ENCODE measurements at places on chromosomes 2 and 18.

GRCh38 chr2:84474176-84474575 lies 15.1 kb upstream of the SUCLG1 start:
- no peaks in the 10 kb centered on the region for H3K4me1 ChIP-seq
- H3K36me3 ChIP-seq: no peaks in the 10 kb centered on the region
- H3K27me3 ChIP-seq: no peaks in the 10 kb centered on the region
- H3K27ac ChIP-seq: no peak overlapping the region

DNA sequence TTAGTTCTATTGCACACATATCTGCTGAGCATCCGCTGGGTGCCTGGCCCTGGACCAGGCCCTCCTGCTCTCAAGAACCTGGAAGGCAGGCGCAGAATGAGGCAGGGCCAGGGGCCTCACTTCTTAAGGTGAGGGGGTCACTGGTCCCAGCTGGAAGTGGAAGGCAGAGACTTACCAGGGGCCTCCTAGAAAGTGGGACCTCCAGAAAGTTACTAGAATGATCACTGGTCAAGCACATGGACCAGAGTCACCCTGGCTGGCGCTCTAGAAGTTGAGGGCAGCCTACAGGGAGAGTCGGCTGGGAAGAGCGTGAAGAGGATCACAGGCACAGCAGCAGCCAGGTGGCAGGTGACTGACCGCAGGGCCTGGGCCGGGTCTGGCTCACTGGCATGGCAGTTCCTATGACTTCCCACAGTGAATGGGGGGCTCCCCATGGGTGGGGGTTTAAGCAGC lies 26.1 kb upstream of the MAL start:
- H3K36me3 ChIP-seq: no peaks in the 10 kb centered on the region
- H3K27me3 ChIP-seq: no peaks in the 10 kb centered on the region
- peaks cover 18% of the 10 kb centered on the region for H3K4me1 ChIP-seq
- no peak for DNase-seq

GRCh38 chr2:18413676-18414396 lies 146.6 kb downstream of the RDH14 start:
- H3K27ac ChIP-seq: no peak overlapping the region
- H3K27me3 ChIP-seq: no peaks in the 10 kb centered on the region
- no peaks in the 10 kb centered on the region for H3K4me1 ChIP-seq
- DNase-seq: no peak

GRCh38 chr2:224885836-224886547 lies 156.3 kb downstream of the DOCK10 start:
- no peak overlapping the region for H3K4me3 ChIP-seq
- H3K27ac ChIP-seq: no peak overlapping the region
- no peak for DNase-seq
- no peaks in the 10 kb centered on the region for H3K36me3 ChIP-seq

DNA sequence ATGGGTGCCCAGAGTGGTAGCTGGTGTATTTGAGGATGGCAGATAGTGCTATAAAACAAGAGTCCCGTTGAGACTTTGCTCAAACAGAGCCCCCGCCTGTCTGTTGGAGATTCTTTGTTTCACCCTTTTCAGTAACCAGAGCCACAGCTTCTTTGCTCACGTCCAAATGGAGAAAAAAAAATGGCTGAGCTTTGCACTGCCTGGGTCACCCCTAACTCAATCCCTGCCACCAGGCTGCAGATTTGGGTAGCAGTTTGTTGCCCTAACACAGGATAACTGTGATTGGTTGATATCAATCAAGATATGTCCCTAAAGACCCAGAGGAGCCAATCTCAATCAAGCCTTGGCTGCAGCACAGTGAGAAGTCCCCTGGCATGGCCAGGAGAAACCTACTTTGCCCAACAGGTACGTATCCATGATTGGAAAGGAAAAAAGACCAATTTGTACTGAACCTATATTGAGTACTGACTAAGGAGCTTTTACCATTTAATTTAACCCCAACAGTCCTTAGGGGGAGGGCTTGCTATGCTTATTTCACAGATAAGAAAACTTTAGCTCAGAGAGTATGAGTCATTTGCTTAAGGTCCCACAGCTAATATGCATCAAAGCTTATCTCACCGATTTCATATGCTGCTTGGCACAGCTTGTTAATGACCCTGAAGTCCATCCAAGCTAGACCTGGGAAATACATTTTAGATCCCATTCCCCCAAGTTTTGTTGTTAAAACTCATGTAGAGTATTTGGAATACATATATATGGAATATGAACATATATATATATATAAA lies 72.0 kb upstream of the SH3BP4 start:
- H3K27me3 ChIP-seq: no peaks in the 10 kb centered on the region
- no peak overlapping the region for H3K27ac ChIP-seq
- no peak for DNase-seq
- no peaks in the 10 kb centered on the region for H3K4me1 ChIP-seq

GRCh38 chr18:62324181-62324828 lies 805 bp upstream of the TNFRSF11A start:
- no peak overlapping the region for H3K27ac ChIP-seq
- H3K36me3 ChIP-seq: no peaks in the 10 kb centered on the region
- no peak for DNase-seq
- H3K27me3 ChIP-seq: peaks cover 75% of the 10 kb centered on the region

DNA sequence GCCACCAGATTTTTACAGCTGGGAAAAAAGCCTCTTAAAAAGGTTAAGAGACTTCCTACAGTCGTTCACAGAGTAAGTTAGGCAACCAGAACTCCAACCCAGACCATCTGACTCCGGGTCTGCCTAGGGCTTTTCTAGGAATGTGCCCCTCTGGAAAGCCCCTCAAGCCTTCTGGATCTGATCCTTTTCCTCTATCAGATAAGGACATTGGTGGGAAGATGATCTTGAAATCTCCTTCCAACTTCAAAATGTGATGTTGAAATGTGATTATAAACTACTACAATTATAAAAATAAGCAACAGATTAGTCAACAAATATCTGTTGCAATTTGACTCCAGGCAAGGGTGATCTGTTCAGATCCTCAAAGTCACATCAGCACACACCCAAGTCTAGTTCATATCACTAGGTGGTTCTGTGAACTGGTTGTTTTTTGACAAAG lies 270.4 kb downstream of the ARHGAP15 start:
- no peaks in the 10 kb centered on the region for H3K36me3 ChIP-seq
- no peak overlapping the region for H3K27ac ChIP-seq
- no peak overlapping the region for H3K4me3 ChIP-seq
- no peaks in the 10 kb centered on the region for H3K4me1 ChIP-seq
- no peaks in the 10 kb centered on the region for H3K27me3 ChIP-seq

All from neuronal stem cell (in vitro differentiated cells).